Activated CD8-positive, alpha-beta memory T cell treated with anti-CD3 and anti-CD28 coated beads, Interleukin-2, amount 10 ng/mL, durations not matched to agents 7 days and 5 days (primary cell): ENCODE measurements at places on chromosomes 11 and 22. TPM values are rescaled to one million over a fixed set of nuclear protein-coding genes. Genes with fewer than 3 reads are reported as not detected.
A peak's percentile ranks its signal among the peaks of the same experiment; 100 is the strongest.

- H3K36me3 ChIP-seq = no peaks in the 10 kb centered on the region
- H3K27me3 ChIP-seq = no peaks in the 10 kb centered on the region
- no peak for DNase-seq
These were observed 4.2 kb downstream of the STARD10 start for GRCh38 chr11:72789493-72790131.

- no peak overlapping the region for H3K27ac ChIP-seq
- H3K4me3 ChIP-seq = no peak overlapping the region
- no peak for DNase-seq
- H3K36me3 ChIP-seq = peaks cover 18% of the 10 kb centered on the region
- no peaks in the 10 kb centered on the region for H3K27me3 ChIP-seq
- H3K4me1 ChIP-seq = peaks cover 25% of the 10 kb centered on the region
These were observed 26.8 kb downstream of the WBP2NL start for GRCh38 chr22:42025421-42025820.

DNA sequence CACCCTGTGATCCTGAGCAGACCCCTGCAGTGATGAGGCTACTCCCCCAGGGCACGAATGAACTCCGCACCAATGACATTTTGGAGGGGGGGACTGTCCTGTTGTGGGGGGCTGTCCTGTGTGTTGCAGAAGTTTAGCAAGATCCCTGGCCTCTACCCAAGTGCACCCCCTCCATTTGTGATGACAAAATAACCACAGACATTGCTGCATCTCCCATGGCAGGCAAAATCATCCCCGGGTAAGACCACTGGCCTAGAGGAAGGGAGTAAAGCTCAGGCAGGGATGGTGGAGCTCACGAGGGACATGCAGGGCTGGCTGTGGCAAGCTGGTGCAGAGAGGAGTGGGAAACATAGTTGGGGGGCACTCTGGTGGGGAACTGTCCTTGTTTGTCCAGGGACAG is 40.6 kb downstream of the NECTIN1 start:
- no peak overlapping the region for H3K27ac ChIP-seq
- H3K4me1 ChIP-seq = peaks cover 47% of the 10 kb centered on the region
- no peak for DNase-seq
- H3K4me3 ChIP-seq = no peak overlapping the region
- H3K27me3 ChIP-seq = peaks cover 22% of the 10 kb centered on the region

DNA sequence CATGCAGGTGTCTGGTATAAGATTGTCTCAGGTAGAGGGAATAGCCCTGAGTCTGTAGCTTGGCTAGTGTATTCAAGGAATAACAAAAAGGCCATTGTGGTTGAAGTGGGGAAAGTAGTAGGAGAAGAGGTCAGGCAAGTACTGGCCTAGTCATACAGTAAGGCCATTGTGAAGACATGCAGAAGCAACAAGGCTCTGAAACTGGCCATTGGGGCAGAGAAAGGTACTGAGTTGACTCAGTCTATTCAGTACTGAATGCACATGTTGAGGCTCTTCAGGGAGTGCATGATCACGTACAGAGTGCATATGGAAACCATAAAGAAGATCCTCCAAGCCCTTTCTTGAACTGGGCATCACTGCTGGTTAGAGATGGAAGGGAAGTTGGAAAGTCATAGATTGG is 477.6 kb downstream of the SOX6 start:
- no peaks in the 10 kb centered on the region for H3K4me1 ChIP-seq
- no peak overlapping the region for H3K27ac ChIP-seq
- H3K36me3 ChIP-seq = no peaks in the 10 kb centered on the region
- H3K27me3 ChIP-seq = no peaks in the 10 kb centered on the region

- H3K27ac ChIP-seq = no peak overlapping the region
- H3K4me3 ChIP-seq = no peak overlapping the region
These were observed 11.1 kb downstream of the KLHL35 start for GRCh38 chr11:75421902-75422247.

- no peaks in the 10 kb centered on the region for H3K4me1 ChIP-seq
- no peaks in the 10 kb centered on the region for H3K36me3 ChIP-seq
- H3K27me3 ChIP-seq = no peaks in the 10 kb centered on the region
These were observed 104.8 kb downstream of the C11orf58 start for GRCh38 chr11:16843294-16843693.

DNA sequence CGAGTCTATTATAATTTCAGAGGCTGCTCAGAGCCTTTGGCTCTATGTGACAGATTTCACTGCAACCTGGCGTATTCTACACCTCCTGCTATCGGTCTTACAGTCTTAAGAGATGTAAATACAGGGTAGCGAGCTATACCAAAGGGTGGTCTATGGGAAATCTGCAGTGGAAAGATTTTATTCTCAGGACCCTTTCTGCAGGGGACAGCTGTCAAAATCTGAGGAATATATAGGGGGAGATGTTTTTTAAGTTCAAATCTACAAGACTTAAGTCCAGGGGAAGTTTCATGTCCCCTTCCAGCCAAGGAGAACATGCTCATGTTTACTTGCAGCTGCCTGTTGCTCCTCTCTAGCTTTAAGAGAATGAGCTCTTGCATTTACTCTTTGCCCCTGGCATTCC is 62.7 kb downstream of the MICAL2 start:
- H3K4me3 ChIP-seq = no peak overlapping the region
- peaks cover 69% of the 10 kb centered on the region for H3K4me1 ChIP-seq
- no peak for DNase-seq
- no peaks in the 10 kb centered on the region for H3K27me3 ChIP-seq
- H3K36me3 ChIP-seq = peaks cover 48% of the 10 kb centered on the region
- H3K27ac ChIP-seq = peak overlapping the region; percentile 81

DNA sequence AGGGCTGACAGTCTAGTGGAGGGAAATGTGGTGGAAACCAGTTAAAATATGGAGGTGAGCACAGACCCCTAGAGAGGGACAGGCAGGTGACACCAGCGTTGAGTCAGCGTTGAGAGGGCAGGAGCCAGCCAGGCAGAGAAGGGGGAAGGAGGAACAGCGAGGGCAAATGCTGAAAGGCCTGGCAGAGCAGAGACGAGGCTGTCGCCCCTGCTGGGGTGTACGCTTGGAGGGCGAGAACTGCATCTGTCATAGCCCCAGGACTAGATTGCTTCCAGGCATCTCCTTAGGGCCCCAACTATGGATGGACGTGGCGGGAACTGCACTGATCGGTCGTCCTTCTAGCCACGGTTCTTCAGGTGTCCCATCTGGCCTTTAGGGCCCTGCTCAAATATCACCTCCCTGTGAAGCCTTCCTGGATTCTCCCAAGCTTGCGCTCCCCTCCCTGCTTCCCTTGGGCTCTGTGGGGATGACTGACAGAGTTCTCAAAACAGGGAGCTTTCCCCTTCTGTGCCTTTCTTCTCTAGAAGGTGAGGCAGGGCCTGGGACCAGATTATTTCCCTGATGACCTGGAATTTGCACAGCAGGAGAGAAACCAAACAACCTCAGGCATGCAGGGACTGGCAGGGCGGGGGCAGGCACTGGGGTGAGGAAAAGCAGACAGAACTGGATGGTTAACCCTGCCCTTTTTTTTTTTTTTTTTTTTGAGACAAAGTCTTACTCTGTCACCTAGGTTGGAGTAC is 11.1 kb downstream of the SYNGR1 start:
- H3K4me3 ChIP-seq = no peak overlapping the region
- no peaks in the 10 kb centered on the region for H3K36me3 ChIP-seq
- DNase-seq = no peak
- no peak overlapping the region for H3K27ac ChIP-seq
- no peaks in the 10 kb centered on the region for H3K4me1 ChIP-seq

DNA sequence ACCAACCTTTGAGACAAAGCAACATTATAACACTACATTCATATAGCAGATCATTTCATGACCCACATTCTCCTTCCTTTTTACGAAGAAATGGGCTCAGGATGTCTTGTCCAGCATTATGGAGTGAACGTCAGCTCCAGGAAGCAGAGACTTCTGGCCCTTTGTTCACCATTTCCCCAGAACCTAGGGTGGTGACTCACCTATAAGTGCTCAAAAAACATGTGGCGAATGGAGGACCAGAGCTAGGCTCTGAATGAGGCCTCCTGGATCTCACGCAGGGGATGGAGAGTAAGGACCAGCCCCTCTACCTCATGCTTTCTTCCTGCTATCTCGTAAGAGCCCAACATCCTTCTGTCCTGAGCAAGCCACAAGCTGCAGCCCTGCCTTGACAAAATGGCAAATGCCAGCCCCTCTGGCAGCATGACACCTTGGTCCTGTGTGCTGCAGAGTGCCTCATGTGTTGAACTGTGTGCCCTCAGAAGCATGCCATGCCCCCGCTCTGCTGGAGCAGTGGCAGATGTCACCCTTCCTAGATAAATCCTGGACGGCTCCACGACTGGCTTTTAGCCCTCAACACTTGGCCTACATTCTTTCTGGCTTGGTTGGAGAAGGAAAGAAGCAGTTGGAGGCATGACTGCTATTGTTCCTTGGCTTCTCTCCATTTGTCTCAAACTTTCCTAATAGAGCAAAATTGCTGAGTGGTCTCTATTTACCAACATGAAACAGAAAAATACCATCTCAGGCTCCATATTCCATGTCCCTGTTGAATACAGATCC is 6.5 kb upstream of the ST3GAL4 start:
- no peaks in the 10 kb centered on the region for H3K27me3 ChIP-seq
- DNase-seq = no peak
- no peak overlapping the region for H3K4me3 ChIP-seq
- no peak overlapping the region for H3K27ac ChIP-seq
- peaks cover 51% of the 10 kb centered on the region for H3K4me1 ChIP-seq
- peaks cover 21% of the 10 kb centered on the region for H3K36me3 ChIP-seq

GRCh38 chr11:62142921-62143320 is 19.1 kb downstream of the INCENP start:
- H3K36me3 ChIP-seq = peaks cover 38% of the 10 kb centered on the region
- no peak overlapping the region for H3K27ac ChIP-seq
- DNase-seq = no peak
- no peak overlapping the region for H3K4me3 ChIP-seq
- no peaks in the 10 kb centered on the region for H3K4me1 ChIP-seq

DNA sequence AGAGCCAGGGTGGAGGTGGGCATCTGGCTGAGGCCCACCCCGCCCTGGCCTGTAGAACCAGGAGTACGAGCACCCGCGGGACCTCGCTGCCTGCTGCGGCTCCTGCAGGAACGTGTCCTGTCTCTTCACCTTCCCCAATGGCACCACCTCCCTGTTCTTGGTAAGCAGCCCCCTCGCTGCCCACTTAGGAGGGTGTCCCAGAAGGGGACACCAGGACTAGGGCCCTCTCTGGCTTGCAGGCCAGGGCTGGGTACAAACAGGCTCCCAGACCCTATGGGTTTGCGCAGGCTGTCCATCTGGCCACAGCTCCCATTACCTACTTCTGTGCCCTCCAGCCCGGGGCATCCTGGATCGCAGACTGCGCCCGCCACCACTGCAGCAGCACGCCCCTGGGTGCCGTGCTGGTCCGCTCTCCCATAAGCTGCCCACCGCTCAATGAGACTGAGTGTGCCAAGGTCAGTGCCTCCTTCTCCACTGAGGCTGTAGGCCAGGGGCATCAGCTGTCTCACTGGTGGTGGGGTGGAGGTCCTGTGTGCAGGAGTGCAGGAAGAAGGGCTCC is 77.5 kb upstream of the MYOD1 start:
- H3K4me3 ChIP-seq = no peak overlapping the region
- H3K27ac ChIP-seq = no peak overlapping the region
- H3K27me3 ChIP-seq = no peaks in the 10 kb centered on the region
- no peaks in the 10 kb centered on the region for H3K4me1 ChIP-seq
- no peak for DNase-seq

DNA sequence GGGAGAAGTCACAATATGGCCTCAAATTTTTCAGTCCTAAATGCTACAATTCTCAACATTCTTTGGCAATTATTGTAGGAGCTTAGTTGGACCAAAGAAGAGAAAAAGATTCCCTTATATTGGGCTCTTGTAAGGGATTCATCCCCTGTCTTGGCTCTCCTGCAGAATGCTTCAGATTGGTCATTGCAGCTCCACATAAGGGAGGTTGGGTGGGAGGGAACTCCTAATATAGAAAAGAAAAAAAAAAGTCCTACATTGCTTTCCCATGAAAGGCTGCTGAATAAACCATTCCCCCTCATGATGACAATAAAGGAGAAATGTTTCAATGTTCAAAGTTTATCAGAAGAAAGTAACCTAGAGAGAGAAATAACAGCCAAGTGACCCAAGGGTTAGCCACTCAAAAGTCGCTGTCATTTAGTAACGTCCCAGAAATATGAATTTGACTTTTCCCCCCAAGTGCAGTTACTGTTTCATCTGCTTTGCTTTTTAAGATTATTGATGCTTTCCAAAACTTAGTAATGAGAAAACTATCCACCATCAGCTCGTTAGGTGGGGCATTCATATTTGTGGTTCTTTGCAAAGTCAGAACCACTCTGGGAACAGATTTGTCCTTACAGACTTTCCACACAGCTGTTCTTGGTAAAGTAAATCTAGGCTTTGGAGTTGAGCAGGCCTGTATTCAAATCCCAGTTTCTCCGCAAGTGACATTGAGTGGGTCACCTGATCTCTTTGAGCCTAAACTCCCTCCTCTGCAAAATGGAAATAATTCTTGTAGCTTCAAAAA is 5.0 kb upstream of the SLC1A2 start:
- no peak overlapping the region for H3K4me3 ChIP-seq
- peaks cover 90% of the 10 kb centered on the region for H3K27me3 ChIP-seq
- H3K4me1 ChIP-seq = peaks cover 4% of the 10 kb centered on the region
- no peaks in the 10 kb centered on the region for H3K36me3 ChIP-seq
- no peak overlapping the region for H3K27ac ChIP-seq

- no peak overlapping the region for H3K4me3 ChIP-seq
- no peak for DNase-seq
- peaks cover 22% of the 10 kb centered on the region for H3K4me1 ChIP-seq
- no peak overlapping the region for H3K27ac ChIP-seq
- H3K36me3 ChIP-seq = no peaks in the 10 kb centered on the region
These were observed 23.8 kb downstream of the TPBGL start for GRCh38 chr11:75264356-75264755.

DNA sequence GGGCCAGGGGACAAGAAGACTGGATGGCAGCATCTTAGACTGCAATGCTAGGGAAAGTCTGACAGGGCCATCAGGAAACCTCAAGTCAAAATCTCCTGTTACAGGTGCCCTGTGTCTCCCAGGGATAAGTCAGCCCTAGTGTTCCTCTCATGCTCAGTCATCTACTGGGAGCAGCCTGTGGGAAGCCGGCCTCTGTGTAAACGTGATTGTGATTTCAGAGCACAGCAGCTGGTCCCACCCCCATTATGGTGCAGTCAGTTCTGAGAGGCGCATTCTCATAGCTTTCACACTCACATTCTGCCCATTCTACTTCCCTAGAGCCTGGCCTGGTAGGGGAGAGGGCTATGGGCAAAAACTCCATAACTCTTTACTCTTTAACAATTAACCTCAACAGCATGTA is 7.2 kb upstream of the SLN start:
- H3K4me1 ChIP-seq = no peaks in the 10 kb centered on the region
- H3K36me3 ChIP-seq = no peaks in the 10 kb centered on the region
- H3K4me3 ChIP-seq = no peak overlapping the region
- no peak overlapping the region for H3K27ac ChIP-seq
- no peak for DNase-seq
- peaks cover 16% of the 10 kb centered on the region for H3K27me3 ChIP-seq

GRCh38 chr22:19016081-19016766 is 80.1 kb upstream of the PRODH start:
- no peaks in the 10 kb centered on the region for H3K4me1 ChIP-seq
- H3K36me3 ChIP-seq = no peaks in the 10 kb centered on the region
- H3K27me3 ChIP-seq = peaks cover 18% of the 10 kb centered on the region
- DNase-seq = no peak
- no peak overlapping the region for H3K4me3 ChIP-seq

Gene P2RY2
- total RNA-seq = not detected

Gene DBX1
- not detected for total RNA-seq

Gene RIMBP3B
- total RNA-seq = 0.09 TPM

Gene MAP6
- total RNA-seq = 0.70 TPM

Gene SEPTIN5
- 0.30 TPM for total RNA-seq

Gene LRRC74B
- not detected for total RNA-seq
